A549 (cell line): ENCODE measurements at places on chromosomes 4 and X.

GRCh38 chr4:72208421-72209075 lies 176.7 kb downstream of the NPFFR2 start:
- DNase-seq = no peak

DNA sequence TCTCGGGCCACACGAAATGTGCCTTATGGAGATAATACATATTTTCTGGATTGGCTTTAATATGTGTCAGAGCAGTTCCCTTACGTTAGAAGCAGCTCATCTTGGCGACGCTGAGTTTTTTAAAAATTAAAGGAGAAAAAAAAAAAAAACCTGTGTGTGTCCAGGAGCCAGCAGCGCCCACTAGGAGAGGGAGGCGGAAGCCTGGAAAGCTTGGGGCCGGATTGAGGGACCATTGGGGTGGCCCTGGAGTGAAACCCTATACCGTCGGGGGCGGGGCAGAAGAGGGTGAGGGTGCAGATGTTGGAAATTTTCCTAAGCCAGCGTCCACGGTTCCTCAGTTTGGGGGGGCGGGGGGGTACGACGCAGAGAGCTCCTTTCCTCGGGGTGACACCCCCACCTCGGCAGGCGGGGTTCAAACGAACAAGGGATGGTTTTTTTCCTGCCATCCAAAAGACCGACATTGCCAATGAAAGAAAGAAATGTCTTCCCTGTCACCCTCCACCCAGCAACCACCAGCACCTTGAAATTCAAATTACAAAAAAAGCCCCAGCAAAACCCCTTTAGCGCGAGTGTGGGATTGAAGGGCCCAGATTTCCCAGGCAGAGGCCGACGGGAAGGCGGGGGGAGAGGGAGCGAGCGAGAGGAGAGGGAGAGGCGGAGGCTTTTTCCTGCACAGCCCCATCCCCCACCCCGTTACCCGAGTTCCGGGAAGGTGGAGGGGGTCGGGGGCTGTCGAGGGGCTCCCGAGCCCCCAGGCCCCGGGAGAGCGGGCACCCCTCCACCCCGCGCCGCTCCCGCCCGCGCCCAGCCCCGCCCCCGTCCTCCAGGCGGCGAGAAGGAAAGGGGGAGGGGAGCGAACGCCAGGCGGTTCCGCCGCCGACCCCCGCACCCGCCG lies 859 bp downstream of the SMARCA1 start:
- DNase-seq = peak; percentile 66

- no peak for DNase-seq
Measured at GRCh38 chrX:42129022-42129940, 205.9 kb upstream of the CASK start.

DNA sequence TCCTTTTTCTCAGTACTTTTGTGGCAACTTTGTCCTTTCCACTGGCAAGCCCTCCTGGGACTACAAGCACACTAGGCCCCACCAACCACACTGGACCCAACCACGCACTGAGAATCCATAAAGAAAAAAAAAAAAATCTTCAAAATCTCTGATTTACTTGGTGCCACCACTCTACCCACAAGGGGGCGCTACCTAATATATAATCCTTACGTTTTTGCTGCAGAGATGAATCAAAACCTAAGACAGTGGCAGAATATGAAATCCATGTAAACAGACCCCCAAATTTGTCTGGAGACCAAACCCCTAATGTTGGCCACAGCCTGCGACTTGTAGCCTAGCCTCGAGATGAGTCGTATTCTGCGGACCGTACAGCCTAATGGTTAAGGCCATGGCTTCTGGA lies 63.5 kb upstream of the ARHGAP36 start:
- peak; percentile 21 for DNase-seq

DNA sequence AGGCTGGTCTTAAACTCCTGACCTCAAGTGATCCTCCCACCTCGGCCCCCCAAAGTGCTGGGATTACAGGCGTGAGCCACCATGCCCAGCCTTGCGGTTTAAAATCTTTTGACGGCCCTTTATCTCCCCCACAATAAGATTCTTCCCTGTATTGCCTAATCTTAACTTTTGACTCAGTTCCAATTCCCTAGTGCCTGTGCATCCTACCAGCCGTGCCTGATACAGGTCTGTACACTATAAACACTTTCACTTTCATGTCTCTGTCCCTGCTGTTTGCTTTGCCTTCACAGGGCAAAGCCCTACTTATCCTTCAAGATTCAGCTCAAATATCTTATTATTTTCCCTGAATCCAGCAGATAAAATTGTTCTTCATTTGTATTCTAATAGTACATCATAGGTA lies 74.6 kb downstream of the WDR44 start:
- DNase-seq = no peak

- DNase-seq = peak; percentile 15
Measured at GRCh38 chr4:158496030-158496741, 25.5 kb upstream of the RXFP1 start.

- no peak for DNase-seq
Measured at GRCh38 chr4:187944179-187944578, 51.4 kb upstream of the ZFP42 start.

- DNase-seq = no peak
Measured at GRCh38 chr4:180675359-180675650, 1567.9 kb upstream of the TENM3 start.

DNA sequence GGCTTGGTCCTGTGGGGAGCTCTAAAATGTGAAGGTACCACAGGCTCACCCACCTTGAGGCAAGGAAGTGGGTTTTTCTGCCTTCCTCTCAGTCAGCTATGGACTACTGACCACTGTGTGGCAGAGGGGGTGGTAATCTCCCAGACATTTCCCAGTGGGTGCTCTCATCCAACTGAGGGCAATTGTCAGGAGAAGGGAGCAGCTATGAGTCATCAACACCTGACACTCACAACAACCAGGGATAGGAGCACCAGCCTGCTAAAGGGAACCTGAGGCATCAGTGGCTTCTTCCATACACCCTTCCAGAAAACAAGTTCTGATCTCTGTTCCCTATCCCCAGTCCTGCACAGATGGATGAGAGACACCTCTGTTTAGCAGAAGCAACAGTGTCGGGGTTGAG lies 468.8 kb downstream of the BCOR start:
- no peak for DNase-seq

DNA sequence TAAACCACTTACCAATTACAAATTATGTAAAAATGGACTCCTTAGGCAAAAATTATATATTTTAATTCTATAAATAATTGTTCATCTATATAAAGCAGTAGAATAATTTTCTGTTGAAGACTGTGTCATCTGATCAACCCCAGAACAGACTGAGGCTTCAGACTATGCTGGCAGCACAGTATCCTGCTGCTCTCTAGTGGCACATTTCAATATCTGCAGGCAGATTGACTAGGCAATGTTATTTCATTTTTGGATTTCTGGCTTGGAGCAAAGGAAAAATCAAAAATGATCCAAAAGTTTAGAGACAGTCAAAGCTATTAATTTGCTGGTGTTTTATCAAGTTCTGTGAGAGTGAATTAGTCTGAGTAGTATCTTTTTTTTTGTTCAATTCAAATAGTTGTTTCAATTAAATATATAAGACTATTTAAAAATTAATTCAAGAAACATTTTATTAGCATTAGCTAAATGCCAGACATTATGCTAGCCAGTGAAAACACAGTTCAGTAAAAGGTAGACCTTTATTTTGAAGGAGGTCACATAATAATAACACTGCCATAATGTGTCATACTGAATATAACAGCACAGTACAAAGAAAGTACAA lies 21.3 kb upstream of the SULT1E1 start:
- peak; percentile 7 for DNase-seq

DNA sequence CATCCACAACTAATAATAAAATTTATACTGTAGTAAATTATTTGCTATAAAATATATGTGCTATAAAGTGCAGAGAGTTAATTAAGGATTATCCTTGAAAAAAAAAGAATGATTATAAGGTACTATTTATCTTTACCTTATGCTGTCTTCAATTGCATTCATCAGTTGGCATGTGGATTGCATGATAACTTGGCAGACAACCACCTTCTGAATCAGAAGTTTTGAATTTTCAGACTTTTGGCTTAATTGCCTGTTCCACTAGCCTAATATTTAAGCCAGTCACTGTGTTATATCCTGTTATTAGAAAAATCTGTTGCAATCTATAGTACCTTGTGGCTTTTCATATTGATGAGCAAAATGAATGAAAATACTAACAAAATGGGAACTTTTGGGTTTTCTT lies 1040.3 kb upstream of the PCDH10 start:
- no peak for DNase-seq

GRCh38 chrX:145099204-145099603 lies 148.1 kb upstream of the SPANXN1 start:
- DNase-seq = no peak

DNA sequence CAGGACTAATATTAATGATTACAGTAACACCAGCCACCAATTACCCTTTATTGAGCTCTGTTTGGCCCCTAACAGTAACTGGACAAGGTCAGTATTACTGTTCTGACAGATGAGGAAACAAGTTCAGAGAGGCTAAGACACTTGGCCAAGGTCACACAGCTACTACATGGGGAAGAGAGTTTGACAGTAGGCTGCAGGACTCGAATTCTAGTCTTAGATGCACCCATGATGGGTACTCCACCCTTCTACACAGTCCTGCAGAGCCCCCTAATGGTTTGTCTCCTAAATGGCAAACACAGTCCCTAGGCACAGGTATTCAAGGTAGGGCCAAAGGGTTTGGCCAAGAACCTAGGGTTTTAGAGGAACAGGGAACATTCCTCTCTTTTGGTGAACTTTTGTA lies 93.9 kb downstream of the NSUN7 start:
- DNase-seq = no peak

DNA sequence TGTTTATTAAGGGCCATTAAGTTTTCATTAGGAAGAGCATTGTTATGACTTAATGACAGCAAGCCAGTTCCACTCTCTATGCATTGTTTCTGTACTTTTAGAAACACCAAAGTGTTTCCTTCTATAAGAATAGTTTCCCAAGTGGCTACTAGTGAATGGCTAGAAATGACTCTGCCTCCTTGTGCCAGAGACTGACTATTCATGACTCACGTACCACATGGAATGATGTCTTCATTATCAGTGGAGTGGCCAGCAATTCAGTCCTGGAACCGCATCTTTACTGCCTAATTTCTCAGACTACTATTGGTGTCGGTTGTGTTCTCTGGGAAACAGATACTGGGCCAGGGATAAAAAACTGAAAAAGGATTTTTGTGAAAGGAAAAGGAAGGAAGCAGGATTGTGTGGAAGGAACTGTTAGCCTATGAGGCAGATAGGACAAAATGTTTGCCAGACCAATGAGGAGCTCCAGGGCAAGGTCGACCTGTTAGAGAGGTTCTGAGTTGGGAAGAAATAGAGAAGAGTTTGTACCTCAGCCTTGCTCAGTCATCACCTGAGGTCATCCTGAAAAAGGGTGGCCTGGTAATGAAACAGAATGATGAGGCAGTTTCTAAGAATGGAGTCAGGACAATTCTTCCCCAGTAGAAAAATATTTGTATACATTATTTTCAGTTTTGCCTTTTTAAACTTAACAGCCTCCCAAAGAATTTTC lies 218.6 kb downstream of the SPCS3 start:
- DNase-seq = peak; percentile 2

DNA sequence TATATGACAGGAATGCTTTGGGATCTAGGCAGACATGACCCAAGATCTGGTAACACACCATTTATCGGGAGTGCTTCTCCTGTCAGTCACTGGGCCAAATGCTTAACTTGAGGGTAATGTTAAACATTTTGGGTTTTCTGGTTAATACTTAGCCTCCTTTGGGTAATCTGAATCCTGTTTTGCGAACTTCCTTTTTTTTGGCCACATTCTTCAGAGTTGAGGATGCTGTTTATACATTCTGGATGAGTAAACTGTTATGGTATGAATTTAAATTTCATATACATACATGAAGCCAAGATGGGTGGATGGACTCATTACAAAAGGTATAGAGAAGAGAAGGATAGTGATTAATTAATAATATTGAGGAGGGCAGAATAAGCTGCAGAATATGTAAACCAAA lies 36.1 kb downstream of the MID1IP1 start:
- no peak for DNase-seq

GRCh38 chr4:37675587-37676290 lies 10.4 kb downstream of the RELL1 start:
- DNase-seq = no peak

DNA sequence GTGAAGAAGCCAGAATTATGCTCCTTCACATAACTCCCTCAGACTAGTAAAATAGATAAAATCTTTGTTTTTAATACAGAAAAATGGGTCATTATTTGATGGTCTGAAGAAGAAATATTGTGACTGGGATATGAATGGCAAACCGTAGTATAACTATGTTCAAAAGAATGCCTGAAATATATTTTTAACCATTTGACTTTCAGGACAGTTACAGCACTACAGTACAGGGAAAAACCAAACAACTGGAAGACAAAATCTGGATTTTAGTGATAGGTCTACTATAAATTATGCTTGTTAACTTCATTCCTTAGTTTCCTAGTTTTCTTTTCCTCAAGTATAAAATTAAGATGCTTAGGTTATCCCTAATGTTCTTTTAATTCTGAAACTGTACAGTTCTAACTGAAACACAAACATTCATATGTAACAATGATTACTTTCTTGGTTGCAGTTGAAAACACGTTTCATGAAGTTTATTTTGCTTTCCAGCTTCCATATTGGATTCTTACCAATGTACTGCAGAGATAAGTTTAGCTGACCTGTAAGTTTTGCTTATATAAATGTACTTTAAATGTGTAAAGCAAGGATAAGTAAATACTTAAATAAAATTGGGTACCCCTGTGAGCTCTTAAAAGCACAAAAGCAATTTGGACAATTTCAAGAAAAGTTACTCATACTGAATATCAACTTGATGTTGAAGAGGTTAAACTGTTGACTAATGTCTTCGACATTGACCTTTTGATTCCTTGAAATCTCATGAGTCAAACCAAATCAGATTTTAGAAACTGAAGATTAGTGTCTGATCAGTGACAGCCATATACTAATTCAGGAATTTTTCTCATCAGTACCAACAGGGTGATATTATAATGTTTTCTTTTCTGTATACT lies 895 bp downstream of the AFP start:
- DNase-seq = no peak
